ENCODE measurements at places on chromosomes 5 and 9.

DNA sequence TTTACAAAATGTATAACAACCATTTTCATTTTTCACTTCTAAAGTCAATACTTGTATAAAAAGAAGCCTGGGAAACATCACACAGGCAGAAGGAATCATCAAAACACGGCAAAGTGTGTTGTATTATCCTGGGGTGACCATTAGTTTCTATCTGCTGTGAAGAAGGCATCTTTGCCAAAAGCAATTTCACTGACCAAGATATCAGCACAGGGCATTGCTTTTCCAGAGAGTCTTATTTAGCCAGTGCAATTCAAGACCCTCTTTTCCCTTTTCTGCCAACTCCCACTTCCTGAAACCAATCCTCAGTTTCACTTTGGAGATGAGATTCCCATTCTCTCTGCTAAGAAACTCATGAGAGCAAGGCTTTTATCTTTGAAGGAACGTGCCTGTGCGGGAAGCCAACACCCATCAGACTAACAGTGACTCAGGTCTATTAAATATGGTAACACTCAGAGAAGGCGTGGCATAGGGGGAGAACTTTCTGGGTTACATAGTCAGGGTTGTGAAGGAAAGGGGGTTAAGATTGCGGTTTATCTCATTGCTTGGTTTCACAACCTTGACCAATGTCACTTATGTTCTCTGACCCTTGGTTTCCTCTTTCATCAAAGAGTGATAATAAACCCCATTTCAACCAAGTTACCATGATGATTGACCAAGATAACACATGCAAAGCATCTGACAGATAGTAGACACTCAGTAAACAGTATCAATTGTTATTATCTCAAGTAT, 666.9 kb upstream of the KLF4 start:
- peak; percentile 24 for DNase-seq

GRCh38 chr9:120152295-120152694, 427.7 kb downstream of the CDK5RAP2 start:
- no peak for DNase-seq

GRCh38 chr9:92745331-92745730, 19.3 kb downstream of the BICD2 start:
- DNase-seq: no peak

- no peak for DNase-seq
These were observed 81.9 kb upstream of the ADAMTS2 start for GRCh38 chr5:179427032-179427675.

DNA sequence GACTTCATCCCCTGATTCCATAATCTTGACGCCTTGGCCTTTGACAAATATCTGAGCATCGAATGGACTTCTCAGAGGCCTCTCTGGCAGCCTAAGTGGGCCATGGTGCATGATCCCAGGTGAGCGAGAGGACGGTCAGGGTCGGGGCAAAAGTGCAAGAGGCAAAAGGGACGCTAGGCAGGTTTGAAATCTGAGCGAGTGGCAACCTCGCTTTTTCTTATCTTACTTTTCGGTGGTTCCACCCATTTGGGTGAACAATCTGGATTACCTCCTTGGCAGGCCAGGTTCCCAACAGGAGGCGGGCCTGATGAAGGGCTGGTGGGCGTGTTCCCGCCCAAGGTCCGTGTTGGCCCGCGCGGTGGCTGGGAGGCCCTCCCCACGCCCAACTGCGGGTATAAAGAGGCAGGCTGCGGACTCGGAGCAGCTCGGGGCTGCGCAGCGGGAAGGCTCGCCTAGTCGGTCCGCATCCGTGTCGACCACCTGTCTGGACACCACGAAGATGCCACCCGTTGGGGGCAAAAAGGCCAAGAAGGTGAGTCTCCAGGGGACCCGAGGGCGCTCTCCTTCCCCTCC, at the start of gene BHMT:
Gene BHMT, plus strand, starts transcription at position 423 of the 573 bp plus-strand sequence. Its CDS starts 77 bp downstream, at position 500.
- no peak for DNase-seq

GRCh38 chr9:121865060-121865459, 213.6 kb downstream of the DAB2IP start:
- DNase-seq: no peak

- DNase-seq: no peak
These were observed 4.4 kb downstream of the GPR107 start for GRCh38 chr9:130058154-130058553.

DNA sequence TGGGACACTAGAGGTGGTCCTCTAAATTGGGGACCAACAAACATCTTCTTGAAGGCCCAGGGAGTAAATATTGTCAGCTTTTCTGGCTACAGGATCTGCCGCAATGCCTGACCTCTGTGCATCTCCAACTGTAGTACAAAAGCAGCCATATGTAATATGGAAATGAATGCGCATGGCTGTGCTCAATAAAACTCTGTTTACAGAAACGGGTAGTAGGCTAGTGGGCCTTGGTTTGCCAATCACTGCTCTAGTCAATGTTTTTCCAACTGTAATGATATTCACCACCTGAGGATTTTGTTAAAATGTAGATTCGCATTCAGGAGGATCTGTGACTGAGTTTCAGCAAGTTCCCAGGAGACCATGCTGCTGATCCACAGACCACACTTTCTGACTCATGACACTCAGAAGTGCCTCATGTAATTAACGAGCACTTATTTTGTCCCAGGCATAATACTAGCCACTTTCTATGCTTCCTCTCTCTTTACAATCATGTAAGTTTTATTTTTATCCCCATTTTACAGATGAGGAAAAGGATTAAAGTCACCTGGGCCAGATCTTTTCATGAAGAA, 96.9 kb downstream of the MED27 start:
- DNase-seq: no peak

DNA sequence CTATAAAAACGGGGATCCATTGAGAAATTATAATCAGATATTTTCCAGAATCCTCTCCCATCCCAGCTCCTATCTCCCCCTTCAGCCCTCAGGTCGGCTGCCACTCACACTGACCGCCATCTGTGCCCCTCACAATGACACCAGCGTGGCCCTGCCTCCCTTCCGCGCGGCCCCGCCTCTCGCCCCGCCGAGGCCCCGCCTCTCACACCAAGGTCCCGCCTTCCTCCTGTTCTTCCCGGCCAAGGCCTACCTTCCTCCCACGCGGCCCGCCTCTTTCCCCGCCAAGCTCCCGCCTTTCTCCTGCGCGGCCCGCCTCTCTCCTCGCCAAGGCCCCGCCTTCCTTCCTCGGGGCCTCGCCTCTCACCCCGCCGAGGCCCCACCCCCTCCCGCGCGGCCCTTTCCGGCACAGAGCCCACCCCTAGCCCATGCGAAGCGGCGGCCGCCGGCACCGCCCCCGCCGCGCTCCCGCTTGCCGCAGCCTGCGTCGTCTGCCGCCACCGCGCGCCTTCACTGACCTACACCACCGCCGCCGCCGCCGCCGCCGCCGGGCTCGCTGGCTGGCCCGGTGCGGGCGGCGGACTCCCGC, at the start of gene DNAJC21:
Gene DNAJC21, plus strand, starts transcription at position 426 of the 586 bp plus-strand sequence. CDS start 261 bp downstream, outside the sequence.
- peak; percentile 95 for DNase-seq

DNA sequence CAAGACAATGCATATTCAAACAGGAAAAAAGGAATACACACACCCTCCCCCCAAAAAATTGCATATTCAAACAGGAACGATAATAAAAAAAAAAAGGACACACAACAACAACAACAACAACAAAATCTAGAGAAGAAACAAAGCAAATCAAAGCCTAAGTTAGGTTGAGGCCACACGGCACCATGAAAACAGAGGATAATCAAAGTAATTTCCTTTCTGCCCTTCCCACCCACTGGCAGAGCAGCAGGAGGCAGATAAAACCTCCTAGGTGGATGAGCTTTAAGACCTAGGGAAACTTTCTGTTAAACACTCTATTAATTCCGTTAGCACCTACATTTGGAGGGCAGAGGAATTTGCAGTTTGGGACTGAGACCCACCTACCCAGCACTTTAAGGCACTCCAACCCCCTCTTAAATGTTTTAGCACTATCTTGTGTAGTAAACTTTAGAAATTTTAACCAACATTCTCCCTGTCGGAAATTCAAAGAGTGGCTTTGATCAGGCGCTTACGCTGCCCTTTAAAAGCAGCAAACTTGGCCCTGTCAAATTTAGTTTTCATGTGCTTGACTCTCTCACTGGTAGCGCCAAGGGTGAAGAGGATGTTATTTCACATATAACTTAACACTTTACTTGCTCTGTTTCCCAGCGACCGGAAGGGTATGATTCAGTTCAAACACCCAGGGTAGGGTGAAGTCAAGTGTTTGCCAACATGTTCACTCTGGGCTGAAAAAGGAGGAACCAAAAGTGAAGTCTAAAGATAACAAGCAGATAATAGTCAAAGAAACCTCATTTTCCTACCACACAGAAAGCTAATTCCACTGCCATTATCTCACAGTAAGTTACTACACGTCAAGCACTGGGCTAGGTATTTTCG, 9.2 kb downstream of the ENC1 start:
- peak; percentile 71 for DNase-seq

DNA sequence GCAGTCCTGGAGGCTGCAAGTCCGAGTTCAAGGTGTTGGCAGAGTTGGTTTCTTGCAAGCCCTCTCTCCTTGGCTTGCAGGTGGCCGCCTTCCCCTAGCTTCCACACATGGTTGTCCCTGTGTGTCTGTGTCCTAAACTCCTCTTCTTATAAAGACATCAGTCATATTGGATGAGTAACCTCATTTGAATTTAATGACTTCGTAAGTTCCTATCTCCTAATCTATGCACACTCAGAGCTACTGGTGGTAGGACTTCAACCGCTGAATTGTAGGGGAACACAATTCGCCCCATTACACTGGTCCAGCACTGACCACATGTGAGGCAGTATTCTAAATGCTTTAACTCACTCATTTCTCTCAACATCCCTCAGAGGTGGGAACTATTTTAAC, 25.9 kb upstream of the ADAMTS2 start:
- DNase-seq: no peak

DNA sequence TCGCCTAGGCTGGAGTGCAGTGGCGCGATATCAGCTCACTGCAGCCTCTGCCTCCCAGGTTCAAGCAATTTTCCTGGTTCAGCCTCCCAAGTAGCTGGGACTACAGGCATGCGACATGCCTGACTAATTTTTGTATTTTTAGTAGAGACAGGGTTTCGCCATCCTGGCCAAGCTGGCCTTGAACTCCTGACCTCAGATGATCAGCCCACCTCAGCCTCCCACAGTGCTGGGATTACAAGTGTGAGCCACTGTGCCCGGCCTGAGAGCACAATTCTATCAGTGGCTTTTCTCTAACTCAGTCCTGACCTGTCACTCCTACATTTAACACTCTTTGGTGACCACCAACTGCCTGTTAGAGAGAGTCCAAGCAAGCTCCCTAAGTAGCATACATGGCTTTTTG, 82.7 kb upstream of the SPOCK1 start:
- no peak for DNase-seq

DNA sequence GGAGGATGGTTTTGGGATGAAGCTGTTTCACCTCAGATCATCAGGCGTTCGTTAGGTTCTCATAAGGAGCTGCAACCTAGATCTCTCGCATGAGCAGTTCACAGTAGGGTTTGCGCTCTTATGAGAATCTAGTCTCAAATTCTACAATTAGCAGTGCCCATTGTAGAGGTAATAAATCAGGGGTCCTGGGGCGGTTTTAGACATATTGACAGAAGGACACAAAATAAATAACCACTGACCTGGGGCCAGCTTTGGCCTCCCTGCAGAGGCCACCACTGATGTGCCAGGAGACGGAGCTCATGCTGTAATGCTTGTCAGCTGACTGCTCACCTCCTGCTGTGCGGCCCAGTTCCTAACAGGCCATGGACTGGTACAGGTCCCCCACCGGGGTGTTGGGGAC, 67.6 kb upstream of the SPATA31D4 start:
- no peak for DNase-seq

GRCh38 chr9:128733256-128733655, 9.3 kb upstream of the ZDHHC12 start:
- DNase-seq: peak; percentile 80

- no peak for DNase-seq
These were observed 239.1 kb downstream of the MAN2A1 start for GRCh38 chr5:109928811-109929210.

DNA sequence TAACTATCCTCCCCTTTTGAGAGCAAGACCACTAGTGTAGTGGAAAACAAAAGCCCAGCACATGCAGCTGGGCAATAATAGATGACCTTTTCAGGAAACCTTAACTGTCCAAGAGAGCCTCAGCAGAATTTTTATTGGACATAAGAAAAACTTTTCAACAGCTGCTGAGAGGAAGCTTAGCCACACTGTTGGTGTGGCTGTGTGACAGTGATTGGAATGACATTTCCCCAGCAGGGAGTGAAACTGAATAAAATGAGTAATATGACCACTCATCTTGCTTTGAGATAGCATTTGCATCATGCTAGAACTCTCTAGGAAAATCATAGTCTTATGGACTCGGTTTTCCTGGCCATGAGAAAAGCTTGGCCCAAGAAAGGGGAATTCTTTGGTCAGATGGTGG, 687.8 kb downstream of the SLCO4C1 start:
- DNase-seq: no peak

DNA sequence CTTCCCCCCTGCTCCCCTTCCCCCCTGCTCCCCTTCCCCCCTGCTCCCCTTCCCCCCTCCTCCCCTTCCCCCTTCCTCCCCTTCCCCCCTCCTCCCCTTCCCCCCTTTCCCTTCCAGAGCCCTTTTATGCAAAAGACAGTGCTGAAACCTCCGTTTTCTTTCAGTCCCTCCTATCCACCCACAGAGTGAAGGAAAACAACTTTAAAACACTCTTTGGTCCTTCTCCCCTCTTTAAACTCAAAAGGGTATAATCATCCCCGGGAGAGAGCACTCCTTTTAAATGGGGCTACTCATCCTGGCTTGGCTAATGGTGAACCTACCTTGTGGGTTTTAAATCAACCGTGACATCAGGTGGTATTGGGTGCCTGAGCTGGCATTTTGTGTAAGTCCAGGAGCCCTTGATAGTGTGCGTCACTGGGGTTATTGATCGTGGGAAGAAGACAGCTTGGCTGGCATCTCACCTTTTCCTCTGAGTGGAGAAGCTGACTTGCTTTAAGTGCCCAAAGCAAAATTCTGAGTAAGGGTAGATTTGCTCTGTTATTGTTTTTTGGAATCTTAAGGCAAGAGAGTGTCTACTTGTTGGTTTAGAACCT, 2.7 kb downstream of the LARP1 start:
- DNase-seq: peak; percentile 57

DNA sequence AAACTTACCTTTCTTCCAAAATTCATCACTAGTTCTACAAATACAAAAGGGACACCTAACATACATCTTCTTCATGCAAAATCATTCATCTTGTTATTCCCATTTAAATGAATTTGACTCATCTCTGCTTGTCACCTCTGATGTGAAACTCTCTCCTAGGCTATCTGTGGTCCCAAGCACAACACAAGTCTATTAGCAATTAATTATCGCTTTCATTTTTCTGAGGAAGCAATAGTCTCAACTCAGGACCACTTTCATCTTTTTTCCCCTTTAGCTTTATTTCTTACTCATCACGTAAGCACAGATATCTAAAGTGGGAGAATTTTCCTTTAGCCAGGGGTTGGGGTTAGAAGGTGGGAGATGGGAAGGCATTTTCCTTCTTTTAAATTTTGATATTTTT, 131.9 kb downstream of the ST8SIA4 start:
- DNase-seq: no peak

- peak; percentile 88 for DNase-seq
These were observed 39.7 kb downstream of the FABP6 start for GRCh38 chr5:160269017-160269416.

DNA sequence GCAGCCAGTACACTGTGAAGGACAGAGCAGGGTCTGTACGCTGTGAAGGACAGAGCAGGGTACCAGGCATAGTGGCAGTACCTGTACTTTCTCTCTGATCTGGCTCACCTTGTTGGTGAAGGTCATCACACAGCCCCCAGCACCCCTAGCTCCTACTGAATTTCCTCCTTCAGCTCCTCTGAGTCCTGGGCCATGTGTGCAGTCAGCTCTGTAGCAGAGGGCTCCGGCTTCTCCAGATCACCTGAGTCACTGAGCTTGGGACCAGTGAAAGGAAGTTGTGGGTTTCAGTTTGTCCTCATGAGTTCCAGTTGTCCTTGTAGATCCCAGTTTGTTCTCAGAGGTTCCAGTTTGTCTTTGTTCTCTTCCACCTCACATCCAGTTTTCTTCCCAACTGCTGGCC, 5.5 kb downstream of the NUDT2 start:
- no peak for DNase-seq
